ENCODE measurements at places on chromosomes 5 and 9.

GRCh38 chr5:56460195-56460546, 227.0 kb upstream of the ANKRD55 start:
- DNase-seq, result no peak

DNA sequence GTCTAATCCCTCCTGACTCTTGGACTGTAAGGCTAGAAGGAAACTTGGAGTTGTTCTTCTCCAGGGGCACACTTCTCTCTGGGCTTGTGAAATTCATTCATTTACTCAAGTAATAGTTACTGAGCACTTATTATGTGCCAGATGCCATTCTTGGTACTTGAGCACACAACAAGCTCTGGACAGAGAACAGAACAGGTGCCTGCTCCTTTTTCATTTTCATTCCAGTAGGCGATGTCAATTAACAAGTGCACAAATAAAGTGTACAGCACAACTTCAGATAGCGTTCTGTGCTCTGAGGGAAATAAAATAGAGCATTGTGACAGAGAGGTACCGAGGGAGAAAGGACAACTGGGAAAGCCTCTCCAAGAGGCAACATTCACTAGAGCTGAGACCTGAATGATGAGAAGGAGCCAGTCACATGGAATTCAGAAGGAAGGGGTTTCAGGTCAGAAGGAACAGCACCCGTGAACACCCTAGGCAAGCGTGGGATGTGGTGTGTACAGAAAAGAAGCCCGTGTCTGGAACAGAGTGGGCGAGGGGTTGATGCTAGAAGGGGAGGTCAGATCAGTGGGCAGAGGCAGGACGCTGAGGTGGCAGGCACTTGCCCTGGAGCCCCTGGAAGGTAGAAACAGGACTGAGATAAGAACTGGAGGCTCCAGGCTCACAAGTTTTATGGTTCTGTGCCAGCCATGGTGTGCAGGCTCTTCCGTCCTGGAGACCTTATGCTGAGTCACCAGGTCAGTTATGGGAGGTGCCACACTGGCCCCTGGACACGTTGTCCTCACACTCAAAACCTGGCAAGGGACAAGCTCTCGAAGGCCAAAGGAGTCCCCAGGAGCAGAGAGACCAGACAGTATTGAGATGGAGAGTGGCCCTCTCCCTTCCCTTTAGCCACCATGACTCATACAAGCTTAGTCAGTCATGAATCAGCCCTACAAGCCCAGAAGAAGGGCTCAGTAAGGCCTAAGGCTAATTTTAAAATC, 7.2 kb upstream of the ABLIM3 start:
- DNase-seq, result no peak

DNA sequence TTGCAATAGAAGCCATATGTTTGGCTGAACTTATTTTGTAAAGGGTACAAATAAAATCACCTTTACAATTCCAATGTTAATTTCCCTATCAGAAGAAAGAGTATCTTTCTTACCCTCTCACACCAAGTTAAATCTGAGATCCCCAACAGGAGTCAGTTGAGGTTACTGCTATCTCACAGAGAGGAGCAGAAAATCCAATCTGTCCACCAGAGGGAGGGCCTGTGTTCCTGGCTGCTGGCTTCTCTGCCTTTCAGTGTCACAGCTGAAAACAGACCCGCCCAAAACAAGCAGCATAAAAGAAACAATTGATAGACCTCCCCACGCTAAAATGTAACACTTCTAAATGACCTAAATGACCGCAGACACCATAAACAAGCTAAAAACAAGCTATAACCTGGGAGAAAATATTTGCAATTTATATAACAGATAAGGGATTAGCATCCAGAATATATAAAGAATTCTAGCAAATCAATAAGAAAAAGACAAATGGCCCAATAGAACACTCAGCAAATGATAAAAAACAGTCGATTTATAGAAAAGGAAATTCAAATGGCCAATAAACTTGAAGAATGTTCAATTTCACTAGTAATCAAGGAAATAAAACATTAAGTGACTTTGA, 24.5 kb upstream of the MVB12B start:
- peak; percentile 62 for DNase-seq

GRCh38 chr9:34513567-34514214, 9.1 kb downstream of the ENHO start:
- DNase-seq, result peak; percentile 89

GRCh38 chr9:13083963-13084528, 195.4 kb downstream of the MPDZ start:
- DNase-seq, result no peak
